ENCODE measurements at places on chromosomes 5 and 9. TPM values are rescaled to one million over a fixed set of nuclear protein-coding genes. Genes with fewer than 3 reads are reported as not detected.

The SLC36A2 gene
- total RNA-seq, result not detected

The ELAVL2 gene
- 1.2 TPM for total RNA-seq

The DMXL1 gene
- 10.6 TPM for total RNA-seq

The PCDHB4 gene
- not detected for total RNA-seq

The NR6A1 gene
- total RNA-seq, result 1.1 TPM

The ECSCR gene
- 0.12 TPM for total RNA-seq

The INSL6 gene
- not detected for total RNA-seq

The LIX1 gene
- under 0.01 TPM for total RNA-seq

The NDOR1 gene
- 26.9 TPM for total RNA-seq

The DAB2 gene
- total RNA-seq, result 13.2 TPM

The LHX3 gene
- not detected for total RNA-seq

The SLIT3 gene
- total RNA-seq, result 0.36 TPM

The SMIM3 gene
- total RNA-seq, result 9.5 TPM

The GFI1B gene
- not detected for total RNA-seq

The PHF24 gene
- 0.12 TPM for total RNA-seq

The HRH2 gene
- 0.29 TPM for total RNA-seq

The PCDHGC5 gene
- total RNA-seq, result 0.06 TPM

The TMEM252 gene
- not detected for total RNA-seq

The FAM219A gene
- 19.9 TPM for total RNA-seq

The SLC34A3 gene
- total RNA-seq, result 0.07 TPM

The SPEF2 gene
- 2.3 TPM for total RNA-seq

The APC gene
- total RNA-seq, result 15.2 TPM

The IL13 gene
- total RNA-seq, result not detected

The OR1Q1 gene
- total RNA-seq, result not detected

The PTGR1 gene
- total RNA-seq, result 82.3 TPM

The ZBED3 gene
- total RNA-seq, result 3.3 TPM

The SOHLH1 gene
- not detected for total RNA-seq

The OTP gene
- not detected for total RNA-seq

The ECM2 gene
- not detected for total RNA-seq

The CAMK2A gene
- not detected for total RNA-seq

The ADRB2 gene
- 2.6 TPM for total RNA-seq

The C7 gene
- total RNA-seq, result not detected

The FNBP1 gene
- total RNA-seq, result 8.8 TPM

The IGIP gene
- total RNA-seq, result 1.1 TPM

The NCS1 gene
- total RNA-seq, result 77.7 TPM

The PLEKHG4B gene
- total RNA-seq, result 4.3 TPM

Data from epithelial cell of proximal tubule (primary cell).